Activated T-cell treated with anti-CD3 and anti-CD28 coated beads for 48 hours (primary cell): ENCODE measurements at places on chromosomes 12 and 14.

DNA sequence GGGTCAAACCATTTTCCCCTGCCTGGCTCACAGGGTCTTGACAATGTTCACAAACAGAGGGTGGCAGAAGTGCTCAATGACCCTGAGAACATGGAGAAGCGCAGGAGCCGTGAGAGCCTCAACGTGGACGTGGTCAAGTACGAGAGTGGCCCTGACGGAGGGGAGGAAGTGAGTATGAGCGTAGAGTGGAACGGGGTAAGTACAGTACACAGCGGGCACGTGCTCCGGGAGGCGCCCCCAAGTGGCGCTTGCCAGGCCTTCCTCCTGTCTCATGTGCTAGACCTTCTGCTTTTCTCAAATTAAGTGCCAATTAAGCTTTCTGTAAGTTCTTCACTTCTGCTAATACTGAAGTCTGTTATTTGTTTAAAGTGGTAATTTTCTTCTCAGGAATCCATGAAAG is 35.9 kb downstream of the XRCC3 start:
- peak; percentile 34 for DNase-seq

GRCh38 chr12:59833408-59833807 is 237.6 kb downstream of the SLC16A7 start:
- DNase-seq: no peak

DNA sequence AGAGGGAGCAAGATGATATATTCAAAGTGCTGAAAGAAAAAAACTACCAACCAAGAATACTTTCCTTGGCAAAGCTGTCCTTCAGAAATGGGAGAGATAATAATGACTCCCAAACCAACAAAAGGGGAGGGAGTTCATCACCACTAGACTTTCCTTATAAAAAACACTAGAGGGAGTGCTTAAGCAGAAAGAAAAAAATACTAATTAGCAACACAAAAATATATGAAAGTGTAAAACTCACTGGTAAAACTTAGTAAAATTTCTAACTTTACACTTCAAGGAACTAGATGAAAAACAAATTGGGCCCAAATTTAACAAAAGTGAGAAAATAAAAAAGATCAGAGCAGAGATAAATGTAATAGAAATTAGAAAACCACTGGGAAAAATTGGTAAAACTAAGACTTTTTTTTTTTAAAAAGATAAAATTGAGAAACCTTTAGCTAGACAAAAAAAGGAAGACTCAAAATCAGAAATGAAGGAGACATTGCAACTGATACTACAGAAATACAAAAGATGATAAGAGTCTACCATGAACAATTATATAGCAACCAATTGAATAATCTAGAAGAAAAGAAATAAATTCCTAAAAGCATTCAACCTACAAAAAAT is 60.4 kb upstream of the FAR2 start:
- no peak for DNase-seq

GRCh38 chr14:95686935-95687334 is 709 bp downstream of the TCL1B start:
- DNase-seq: no peak

DNA sequence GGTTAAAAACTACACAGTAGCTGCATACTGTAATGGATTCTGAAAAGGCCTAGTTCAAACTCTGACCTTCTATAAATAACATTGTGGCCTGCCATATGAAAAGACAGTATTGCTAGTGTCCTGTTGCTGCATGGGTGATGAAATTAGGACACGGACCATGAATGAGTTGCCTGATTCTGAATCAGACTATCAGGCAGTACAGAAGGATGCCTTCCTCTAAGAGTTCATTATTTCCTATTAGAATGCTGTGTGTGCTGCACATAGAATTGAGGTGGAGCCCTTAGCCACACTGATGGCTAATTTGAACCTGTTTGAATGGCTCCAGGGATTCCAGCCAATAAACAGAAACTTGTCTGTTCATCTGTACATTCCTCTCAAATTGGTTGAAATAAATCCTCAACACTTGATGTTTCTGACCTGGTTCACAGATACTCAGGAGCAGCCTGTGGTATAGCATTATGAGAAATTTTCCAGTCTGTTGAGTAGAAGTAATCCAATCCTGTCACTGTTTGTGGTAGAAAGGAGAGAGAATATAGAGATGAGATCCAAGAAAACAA is 483.2 kb downstream of the APAF1 start:
- no peak for DNase-seq

DNA sequence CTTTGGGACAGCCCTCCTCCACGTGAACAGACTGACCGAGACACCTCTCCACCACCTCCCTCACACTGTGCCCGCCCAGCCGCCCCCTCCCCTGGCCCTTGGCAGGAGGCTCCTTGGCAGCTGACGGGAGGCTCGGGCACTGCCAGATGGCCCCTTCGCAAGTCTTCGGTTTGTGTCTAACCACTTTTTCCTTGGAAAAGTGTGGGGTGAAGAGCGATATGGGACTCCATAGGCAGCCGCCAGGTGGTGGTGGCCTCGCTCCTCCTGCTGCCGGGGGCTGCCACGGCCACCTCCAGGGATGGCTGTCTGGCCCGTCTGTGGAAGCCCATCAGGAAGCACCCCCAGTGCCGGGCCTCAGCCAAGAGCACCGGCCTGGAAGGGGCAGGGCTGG is 58.7 kb downstream of the LRCOL1 start:
- no peak for DNase-seq

GRCh38 chr12:30980955-30981662 is 54.6 kb downstream of the TSPAN11 start:
- DNase-seq: no peak

DNA sequence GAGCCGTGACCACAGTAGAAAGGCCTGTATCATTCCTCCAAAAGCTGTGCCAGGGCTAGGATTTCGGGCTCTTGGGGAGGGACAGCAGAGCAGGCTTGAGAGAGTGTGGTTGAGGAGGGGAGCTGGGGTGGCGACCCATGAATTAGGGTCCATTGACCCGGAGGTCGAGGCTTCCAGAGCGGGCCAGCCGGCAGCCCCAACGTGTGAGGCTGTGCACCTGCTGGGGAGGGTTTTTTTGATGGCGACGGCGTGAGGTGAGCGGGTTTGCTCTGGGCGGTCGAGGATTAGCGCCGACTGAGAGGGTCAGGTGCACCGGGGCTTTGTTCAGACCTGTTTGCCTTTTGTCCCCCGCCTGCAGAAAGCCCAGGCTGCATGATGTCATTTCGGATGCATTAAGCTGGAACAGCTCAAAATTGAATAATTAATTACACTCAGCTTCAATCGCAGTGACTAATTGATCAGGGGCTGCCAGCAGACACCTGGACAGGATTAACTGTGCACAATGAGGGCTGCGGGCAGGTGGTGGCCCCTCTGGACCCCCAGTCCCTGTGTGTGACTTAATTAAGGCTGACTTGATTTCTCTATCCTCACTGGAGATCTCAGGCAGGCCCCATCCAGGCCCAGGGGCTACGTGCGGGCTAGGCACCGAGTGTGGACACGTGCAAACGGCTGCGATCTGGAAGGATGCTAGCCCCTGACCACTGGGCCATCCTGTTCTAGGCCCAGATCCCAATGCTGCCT is 42.1 kb upstream of the MEG3 start:
- no peak for DNase-seq

- no peak for DNase-seq
These were observed 46.3 kb downstream of the TTC8 start for GRCh38 chr14:88870777-88871176.

- DNase-seq: no peak
These were observed 55.8 kb downstream of the SRRM4 start for GRCh38 chr12:119036878-119037825.

DNA sequence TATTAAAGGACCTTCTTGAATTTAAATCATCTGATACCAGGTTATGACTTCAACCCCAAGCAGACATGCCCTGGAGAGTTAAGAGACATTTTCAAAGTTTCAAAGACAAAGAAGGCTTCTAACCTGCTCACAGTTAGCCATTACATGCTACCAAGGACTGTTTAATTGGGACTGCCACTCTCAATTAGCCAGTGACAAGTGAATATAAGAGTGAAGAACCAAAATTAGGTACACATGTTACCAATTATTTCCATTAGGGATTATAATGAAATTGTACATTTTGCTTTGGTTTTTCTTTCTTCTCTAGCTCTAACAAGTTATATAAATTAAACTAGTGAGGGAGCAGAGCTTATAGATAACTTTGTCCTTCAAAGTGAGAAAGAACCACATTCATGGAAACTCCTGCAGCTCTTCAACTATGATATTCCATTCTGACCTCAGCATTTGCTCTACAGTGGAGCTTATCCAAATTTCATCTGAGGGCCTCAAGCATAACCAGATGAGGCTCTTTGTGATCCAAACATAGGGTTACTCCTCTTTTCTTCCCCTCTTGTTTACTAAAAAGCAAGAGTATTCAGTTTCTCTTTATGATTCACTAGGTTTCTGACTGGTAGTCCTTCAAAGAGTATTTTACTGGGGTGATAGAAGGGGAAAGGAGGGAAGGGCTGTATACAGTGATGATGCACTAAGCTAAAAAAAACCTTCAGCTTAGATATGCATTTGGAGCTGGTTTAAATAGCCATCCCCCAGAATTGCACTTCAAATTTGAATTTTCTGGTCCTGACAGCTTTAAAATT is 91.3 kb downstream of the DUSP6 start:
- DNase-seq: no peak

GRCh38 chr14:74408870-74409269 is 17.1 kb downstream of the SYNDIG1L start:
- no peak for DNase-seq

DNA sequence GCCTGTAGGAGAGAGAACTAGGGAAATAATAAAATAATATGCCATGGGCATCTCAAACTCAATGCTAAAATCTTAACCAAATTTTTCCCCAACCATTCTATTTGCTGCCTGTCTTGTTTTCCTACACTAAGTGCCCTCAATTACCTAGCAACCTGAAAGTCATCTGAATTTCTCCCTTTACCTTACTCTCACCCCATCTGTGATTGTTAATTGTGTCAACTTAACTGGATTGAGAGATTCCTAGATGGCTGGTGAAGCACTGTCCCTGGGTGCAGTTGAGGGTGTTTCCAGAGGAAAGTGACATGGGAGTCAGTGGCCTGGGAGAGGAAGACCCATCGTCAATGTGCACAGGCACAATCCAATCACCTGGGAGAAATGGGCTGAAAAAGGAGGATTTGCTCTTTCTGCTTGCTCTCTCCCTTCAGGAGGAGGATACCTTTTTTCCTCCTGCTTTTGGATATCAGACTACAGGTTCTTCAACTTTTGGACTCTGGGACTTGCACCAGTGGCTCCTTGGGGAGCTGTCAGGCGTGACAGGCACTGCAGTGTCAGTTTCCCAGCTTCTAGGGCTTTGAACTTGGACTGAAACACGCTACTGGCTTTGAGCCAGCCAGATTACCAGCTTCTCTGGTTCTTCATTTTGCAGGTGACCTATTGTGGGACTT is 100.1 kb downstream of the PPP1R12A start:
- DNase-seq: no peak

- DNase-seq: no peak
These were observed 38.3 kb upstream of the PNMA1 start for GRCh38 chr14:73752297-73752992.

DNA sequence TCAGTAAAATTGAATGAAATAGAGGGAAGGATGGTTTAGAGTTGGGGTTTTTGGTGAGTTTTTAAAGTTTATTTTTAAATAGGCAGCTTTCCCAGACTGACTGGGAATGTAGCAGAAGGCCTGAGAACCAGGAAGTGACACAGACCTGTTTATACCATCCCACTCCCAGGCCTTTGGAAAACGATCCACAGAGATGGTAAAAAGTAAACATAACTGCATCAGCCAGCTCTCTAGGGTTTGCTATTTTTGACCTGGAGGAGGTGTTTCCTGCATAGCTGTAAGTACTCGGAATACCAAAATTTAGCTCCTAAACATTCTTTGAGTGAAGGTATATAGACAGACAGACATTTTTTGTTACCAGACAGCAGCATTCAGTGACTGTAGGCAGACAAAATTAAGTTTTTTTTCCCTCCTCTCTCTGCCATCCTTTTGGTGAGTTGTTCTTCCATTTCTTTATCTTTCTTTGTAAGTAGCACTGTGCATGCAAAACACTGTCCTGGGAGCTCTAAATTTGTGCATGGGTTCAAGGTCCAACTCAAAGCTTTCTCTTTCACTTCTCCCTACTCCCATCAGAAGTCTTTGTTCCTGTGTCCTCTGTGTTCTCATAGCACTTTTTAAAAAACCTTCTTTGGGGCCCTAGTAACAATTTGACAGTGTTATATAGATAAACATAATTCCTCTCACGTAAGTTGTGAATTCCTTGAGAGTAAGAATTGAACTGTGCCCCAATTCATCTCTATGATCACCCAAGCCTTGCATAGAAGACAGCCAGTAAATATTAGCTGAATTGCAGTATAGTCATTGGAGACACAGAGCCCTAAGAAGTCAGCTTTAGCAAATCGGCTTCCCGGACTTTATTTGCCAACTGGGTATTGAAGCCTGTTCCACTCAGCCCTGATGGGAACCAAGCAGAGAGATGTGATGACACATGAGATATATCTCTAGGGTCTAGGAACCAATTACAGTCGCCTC is 37.4 kb downstream of the SUSD6 start:
- no peak for DNase-seq

GRCh38 chr12:43237238-43237879 is 314.6 kb downstream of the ADAMTS20 start:
- DNase-seq: no peak

DNA sequence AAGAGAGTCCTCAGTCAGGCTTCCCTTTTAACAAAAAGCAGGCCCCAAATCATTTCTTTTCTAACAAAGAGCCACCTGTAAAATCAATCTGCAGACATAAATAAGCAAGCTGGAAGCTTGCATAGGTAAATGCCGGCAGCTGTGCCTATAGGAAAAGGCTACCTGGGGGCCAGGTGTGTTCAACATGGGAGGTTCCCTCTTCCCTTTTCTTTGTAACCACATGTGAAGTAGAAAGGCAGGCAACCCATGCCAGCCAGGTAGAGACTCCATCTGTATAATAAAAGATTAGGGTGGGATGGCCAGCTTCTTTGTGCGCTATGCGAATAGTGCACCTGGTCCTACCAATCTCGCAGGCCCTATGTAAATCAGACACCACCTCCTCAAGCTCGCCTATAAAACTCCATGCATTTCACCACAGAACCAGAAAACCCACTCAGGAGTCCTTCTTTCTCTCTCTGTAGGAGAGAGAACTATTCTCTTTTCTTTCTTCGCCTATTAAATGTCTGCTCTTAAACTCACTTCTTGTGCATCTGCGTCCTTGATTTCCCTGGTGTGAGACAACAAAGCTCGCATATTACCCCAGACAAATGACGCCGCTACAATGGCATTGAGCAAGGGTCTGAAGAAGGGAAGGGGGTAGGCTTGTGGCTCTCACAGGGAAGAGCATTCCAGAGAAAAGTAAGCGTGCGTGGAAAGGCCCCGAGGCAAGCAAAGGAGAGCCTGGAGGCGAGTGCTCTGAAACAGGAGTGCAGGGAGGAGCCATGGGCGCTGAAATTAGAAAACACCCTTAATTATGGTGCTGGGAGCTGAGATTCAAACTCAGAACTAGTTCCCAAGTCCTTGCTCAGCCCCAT is 67.2 kb downstream of the TTC9 start:
- no peak for DNase-seq

DNA sequence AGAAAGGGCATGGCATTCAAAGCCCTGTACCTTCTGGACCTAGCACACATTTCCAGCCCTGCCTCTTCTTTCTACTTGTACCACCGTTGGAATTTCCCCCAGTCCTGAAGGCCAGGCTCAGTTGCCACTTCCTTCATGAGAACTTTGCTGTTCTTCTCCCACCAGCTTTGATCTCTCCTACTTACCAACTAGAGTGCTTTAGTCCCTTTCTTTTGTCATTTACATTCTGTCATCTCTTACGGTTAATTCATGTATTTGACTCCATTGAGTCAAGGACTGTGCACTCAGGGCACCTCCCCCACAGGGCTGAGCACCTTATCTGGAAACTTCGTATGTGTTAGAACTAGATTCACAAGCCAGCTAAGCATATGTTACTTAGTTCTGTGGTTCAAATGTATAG is 26.3 kb downstream of the BICDL1 start:
- DNase-seq: peak; percentile 47
